ENCODE measurements at places on chromosomes 3 and 15.
A peak's percentile ranks its signal among the peaks of the same experiment; 100 is the strongest.

DNA sequence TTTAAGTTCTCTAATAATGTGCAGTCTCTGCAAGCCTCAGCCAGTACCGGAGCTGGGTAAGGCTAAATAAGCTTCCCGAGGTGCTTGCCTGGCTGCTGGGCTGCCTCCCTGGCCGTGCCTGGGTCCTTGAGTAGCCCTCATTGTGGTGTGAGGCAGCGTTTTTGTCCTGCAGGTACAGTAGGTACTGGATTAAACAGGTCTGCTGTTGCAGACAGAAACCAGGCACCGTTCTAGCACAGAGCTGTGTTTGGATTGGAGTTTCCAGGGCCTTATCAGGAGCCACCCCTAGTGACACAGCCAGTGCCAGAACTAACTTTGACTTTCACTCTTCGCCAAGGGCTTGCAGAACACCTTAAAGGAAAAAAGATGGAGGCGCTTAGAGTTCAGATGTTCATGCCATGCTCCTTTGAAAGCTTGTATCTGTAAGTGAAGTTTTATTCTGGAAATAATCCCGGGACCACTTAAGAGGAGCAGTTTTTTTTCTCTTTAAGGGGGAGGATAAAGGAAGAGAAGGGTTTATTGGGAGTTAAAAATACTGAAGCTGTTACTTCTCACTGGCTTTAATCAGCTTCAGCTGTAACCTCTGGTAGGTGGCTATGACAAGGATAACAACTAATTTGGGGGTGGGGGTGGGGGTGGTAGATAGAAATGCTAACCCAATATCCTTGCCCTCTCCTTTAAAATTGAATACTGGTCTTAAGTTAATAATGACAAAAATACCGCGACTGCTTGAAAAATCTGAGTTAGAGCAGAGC, 126.8 kb downstream of the MITF start:
- no peak for DNase-seq

DNA sequence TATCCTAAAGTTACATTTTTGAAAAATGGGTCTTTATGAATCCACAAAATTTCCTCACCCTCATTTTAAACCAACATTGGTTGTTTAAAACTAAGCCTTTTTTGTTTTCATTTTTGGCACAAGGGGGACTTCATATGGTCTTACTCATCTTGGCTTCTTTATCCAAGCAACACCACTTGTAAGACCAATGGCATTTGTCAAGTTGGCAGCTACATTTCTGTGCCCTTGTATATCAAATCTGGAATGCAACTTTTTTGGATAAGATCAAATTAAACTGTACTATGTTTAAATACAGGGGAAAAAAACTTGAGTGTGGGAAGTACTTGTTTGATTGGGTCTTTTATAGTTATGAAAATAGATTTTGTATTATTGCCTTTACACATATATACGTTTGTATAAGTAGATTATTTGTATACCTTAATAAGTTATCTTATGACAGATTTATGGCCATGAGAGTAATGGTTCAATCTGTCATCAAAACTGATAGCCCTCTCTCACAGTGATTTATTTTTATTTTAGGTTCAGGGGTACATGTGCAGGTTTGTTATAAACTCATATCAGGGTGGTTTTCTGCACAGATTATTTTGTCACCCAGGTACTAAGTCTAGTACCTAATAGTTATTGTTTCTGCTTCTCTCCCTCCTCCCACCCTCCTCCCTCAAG, 43.4 kb downstream of the GPR160 start:
- DNase-seq: peak; percentile 17

DNA sequence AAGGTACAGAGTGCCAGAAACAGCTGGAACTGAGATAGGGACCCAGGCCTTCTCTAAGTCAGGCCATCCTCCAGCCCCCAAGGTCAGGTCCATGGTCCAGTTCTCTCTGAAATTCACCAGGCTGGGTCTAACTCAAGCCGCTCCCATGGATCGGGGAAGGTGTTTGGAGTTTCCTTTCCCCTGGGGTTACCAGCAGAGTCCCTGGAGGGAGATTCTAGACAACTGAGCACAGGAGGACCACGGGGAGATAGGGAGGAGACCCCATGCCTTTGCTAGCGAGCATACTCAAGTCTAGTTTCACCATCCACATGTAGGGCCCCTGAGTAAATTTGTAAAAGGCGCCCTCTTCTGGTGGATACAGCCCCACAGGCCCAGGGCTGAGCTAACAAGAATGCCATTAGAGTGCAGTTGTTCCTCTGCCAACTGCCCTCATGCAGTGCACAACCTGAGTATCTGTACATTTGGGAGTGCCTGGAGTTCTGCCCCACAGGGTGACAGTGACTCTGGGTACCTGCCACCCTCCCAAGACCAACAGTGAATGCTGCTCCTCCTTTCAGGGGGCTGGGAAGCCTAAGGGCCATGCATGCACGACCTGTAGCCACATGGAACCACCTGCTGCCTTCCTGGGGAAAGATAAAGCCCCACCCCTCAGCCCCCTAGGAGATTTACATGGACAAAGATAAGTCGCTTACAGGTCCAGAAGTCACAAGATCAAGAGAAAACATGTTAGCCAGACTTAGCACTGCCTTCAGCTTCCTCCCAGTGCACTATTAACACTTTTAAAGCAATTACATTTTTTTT, 89.0 kb downstream of the IQSEC1 start:
- DNase-seq: no peak

DNA sequence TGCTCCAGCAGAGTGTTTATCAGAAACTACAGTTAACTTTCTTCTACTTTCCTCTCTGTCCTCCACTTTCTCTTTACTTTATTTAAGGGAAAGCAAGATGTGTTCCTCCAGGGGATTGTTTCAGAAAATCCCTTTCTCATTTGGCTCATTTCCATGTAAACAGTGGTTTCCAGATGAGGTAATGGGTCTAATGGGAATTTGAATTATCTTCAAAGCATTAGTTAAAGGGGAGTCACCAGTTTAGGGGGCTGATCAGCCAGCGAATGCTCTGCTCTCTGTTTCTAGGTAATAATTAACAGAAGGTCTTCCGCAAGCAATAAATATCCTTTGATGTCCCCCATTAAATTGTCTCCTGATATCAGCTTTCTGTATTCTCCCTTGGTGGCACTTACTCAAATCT, 30.4 kb upstream of the ZNF639 start:
- DNase-seq: no peak

DNA sequence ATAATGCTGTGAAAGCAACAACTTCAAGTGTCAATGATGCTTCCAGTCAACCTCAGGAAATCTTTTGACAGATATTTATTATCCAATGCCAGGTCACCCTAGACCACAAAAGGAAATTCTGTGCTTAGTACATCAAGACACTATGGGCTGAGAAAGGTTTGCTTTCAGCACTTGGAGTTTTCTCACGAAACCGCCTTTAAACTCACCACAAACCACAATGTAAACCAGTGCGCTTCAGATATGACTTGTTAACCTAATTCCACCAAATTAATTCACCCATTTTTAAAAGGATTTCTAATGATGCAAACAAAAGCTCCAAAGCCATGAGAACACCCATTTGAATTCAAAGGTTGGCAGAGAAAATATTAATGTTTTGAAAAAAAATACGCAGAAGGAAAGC, 292.9 kb upstream of the NR2F2 start:
- no peak for DNase-seq

DNA sequence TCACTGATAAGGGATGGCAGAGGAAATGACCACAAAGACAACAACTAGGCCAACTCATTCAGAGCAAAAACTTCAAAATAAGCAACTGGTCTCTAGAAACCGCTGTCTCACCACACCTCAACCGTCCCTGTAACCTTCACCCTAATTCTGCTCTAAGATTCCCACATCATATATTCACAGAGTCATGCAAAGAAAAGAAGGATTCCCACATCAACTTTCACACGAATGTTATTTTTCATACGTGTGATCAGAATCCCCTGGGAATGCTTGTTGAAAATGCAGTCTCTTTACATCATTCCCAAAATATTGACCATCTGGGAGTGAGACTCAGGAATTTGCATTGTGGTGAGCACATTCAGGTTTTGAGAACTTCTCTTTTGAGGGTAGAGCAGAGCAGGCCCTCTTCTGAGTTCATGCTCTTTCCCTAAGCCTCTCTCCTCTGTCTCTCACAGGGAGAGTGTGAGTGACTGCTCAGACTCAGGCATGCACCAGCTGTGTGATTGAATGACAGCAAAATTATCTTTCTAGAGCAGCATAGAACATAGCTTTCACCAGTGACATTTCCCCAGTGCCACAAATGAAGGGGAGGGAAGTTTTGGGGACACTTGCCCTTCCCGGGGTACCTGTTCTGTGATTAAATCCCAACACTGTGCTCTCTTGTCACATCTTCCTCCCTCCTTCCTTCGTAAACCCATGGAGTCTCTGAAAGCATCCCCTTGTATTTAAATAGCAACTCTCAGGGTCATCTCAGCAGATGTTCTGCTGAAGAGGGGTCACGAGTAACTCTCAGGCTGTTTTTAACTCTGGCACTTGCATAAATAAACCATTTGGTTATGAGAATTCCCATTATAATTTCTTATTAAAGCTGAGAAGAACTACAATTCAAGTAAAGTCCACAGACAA, 170.9 kb downstream of the PLCL2 start:
- DNase-seq: no peak

GRCh38 chr15:73142802-73143762, 90.8 kb downstream of the NEO1 start:
- no peak for DNase-seq

DNA sequence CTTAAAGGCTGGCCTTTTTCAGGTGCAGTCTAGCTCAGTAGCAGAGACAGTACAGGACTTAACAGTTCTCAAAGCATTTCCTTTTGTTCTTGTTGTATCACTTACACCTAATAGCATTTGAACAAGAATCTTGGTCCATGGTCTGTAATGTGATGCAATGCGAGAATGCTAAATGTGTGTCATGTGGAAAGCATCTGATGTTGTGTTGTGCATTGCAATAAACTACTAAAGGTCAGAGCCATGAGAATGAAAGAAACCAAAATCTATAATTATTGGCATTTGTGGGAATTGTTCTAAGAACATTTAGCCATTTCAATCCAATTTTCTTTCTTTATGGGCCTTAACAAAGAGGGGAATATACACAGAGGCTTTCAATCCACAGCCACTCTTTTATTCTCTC, 324.5 kb upstream of the ROBO2 start:
- DNase-seq: no peak

- no peak for DNase-seq
Observed at GRCh38 chr3:157241599-157241998, 81.7 kb upstream of the CCNL1 start.

GRCh38 chr3:72652395-72652794, 195.8 kb downstream of the SHQ1 start:
- DNase-seq: no peak

GRCh38 chr3:69065318-69065964, 13.3 kb upstream of the TMF1 start:
- DNase-seq: no peak

DNA sequence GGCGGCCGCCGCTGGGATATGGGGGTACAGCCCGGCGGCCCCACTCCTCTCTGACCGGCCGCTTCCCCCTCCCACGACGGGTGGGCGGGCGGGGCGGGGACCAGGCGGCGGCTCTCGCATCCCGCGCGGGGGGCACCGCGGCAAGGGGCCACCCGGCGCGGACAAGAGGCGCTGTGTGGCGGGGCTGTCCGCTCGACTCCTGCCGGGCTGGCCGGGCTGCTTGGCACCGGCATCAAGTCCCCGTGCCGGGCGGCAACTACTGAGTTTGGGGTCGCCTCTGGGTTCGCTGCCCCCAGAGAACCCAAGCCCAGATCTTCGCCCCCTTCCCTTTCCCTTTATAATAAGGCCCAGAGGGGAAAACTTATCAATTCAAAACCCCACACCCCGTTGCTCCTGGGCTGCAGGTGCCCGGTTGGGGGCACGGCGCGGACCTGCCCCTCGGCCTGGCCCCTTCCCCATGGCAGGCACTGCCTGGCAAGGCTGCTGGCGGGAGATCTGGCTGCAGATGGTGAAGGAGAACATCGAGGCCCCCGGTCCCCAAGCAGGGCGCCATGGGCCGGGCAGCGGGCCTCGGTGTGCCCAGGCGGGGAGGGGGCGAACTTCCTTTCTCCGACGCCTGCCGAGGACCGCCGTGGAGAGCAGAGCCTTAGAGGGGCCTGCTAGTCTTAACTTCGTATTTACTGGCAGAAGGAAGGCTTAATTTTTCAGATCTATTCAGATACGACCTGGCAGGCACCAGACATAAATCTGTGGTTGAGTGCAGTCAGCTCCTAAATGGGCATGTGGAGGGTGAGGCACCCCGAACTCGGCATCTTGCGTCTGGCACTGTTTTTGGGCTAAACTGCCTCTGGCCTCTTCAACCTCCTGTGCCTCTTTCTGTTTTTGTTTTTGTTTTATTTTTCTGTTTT, 911 bp downstream of the APBA2 start:
- DNase-seq: no peak

DNA sequence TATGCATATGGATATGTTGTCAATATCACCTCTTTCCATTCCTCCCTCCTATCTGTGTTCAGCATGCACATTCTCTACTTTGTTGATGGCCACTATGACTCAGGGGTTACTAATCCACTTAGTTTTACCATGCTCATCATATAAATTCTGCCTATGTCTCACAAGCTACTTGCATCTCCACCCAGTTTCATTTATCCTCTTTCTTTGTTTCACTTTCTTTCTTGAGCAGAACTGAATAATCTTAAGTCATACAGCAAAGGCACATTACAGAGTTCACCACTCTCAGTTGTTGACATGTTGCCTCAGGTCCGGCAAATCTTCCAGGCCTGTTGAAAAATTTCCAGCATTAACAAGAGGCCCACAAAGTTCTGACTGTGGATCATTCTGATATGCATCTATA, 71.5 kb downstream of the SSR3 start:
- no peak for DNase-seq

- DNase-seq: no peak
Observed at GRCh38 chr3:13518516-13518953, 30.4 kb upstream of the FBLN2 start.

DNA sequence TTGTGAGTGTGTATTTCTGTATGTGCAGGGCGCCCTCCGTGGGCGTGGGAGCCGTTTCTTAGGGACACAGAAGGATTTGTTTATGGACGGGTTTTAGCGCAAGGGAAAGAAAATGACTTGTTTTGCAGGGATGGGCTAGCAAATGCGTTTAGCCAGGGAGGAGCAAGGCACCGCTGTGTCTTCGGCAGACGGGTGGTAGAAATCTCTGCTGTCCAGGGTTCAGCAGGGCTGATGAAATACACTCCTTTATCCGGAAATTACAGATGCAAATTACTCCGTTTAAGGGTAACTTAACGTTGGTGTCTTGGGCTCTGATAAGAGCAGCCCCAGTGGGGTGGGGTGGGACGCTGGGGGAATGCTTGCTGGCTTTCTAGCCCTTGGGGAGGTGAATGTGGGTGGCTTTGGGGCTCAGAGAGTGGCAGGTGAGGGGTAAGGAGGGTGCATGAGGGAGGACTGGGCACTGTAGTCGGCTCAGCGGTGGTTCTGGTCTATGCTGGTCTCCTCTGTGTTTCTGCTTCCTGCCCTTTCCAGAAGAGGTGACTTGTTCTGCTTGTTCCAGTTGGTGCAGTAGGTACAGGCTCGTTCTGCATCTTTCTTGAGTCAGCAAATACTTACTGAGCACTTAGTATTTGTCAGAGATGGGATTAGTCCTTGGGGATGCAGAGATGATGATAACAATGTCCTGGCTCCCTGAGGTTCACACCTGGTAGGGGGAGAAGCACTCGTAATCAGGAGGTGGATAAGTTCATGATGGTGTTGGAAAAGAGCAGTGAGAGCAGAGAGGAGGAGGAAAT, 954 bp downstream of the SV2B start:
- DNase-seq: no peak

- no peak for DNase-seq
Observed at GRCh38 chr15:87032295-87032694, 952.6 kb downstream of the AGBL1 start.

GRCh38 chr3:134388788-134389485, 14.7 kb upstream of the AMOTL2 start:
- DNase-seq: no peak

- no peak for DNase-seq
Observed at GRCh38 chr3:22419261-22419660, 668.3 kb upstream of the ZNF385D start.

GRCh38 chr3:13894807-13895154, 14.9 kb upstream of the WNT7A start:
- DNase-seq: no peak

Measured in HS-27A (cell line).